ENCODE measurements at places on chromosomes 12 and 14. TPM values are rescaled to one million over a fixed set of nuclear protein-coding genes. Genes with fewer than 3 reads are reported as not detected.

GRCh38 chr12:109625131-109625559, 51.6 kb downstream of the MVK start:
- DNase-seq: no peak

GRCh38 chr12:54689034-54689372, 40.8 kb upstream of the DCD start:
- DNase-seq: no peak

DNA sequence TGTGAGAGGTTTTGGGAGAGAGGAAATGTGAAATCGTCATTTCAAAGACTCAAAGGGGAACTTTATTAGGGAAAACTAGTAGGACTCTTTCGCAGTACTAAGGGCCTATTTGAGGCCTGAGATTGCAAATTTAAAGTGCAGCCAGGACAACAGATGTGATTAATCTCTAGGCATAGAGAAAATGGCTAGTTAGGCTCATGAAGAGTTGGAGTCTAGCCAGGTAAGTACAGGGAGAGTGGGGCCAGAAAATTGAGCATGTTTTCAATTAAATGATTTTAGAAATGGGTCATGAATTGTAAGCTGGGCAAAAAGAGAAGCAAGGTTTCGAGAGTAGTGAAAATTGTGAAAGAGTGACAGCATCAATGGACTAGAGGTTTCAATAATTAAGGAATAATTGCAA, 91.9 kb upstream of the LMNTD1 start:
- no peak for DNase-seq

The NOVA1 gene
- 23.1 TPM for polyA plus RNA-seq

- no peak for DNase-seq
Observed at GRCh38 chr12:6452245-6452943, 552 bp downstream of the TAPBPL start.

DNA sequence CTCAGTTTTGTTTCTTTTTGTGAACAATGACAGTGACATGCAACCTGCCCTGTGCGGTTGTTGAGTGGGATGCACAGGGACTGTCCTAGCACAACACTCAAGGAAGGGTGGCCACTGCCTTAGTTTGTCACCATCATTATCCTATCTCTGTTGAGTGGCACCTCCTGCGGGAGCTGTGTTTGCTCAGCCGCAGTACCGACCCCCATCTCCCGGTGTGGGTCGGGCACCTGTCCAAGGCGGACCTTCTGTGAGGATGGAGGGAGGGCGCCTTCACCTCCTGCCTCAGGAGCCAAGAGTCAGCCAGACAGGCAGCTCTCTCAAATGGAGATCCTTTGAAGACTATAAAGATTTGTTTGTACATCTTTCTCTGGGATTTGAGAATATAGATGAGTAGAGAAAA, 142.1 kb downstream of the TSPAN9 start:
- DNase-seq: no peak

All from right renal cortex interstitium (tissue), 3 donors.